ENCODE measurements at places on chromosomes 6 and 20.

- DNase-seq = no peak
These were observed 405.0 kb downstream of the ESR1 start for GRCh38 chr6:152212437-152212836.

DNA sequence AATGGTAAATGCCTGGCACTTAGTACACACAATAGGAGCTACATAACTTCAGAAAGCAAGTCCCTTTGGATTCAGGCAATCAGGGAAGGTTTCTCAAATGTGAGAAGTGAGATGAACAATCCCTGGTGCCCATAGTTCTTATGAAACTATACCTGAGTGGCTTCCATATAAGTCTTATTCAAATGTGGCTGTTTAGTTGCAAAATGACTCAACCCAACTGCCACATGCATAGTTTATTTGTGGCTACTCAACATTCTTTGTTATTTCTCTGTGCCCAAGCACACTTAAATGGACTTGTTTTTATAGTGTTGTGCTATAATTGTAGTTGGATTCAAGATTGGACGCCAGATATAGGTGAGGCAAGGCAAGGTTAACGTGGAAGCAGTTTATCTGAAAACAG, 93.7 kb upstream of the ATXN1 start:
- DNase-seq = no peak

DNA sequence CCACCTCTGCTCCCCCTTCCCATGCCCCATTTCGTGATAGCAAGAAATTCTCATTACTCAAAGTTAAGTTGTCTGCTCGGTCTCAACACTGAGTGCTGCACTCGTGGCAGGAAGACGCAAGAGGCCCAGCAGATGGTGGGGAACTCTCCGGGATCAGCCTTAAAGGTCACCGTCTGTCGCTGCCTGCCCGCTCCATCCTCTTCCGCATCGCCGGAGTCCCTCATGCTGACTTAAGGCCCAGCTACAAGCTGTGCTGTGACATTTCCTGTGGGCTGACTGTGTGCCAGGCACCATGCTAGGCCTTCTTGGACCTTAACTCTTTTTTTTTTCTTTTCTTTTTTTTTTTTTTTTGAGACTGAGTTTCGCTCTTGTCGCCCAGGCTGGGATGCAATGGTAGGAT, 17.8 kb downstream of the GRM4 start:
- no peak for DNase-seq

DNA sequence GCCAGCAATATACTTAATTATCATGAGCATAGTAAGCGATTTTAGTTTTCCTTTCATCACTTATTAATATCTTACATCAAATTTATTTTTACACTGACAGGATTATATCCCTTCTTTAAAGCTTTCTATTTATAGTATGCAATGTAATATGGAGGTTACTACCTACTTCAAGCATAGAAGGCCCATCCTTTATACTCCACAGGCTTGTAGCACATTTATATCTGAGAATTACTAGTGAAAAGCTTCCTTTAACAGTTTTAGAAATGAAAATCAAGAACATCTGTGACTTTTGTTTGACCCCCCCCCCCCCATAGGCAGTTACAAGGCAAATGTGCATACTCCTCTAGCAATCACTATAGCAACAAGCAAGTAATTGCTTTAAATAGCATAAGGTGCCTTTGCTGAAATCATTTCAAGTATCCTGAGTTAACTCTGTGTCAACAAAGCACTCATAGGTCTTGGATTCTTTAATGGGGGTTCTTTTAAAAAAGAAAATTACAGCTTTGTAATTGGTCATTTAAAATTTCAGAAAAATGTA, 917.7 kb downstream of the PHF3 start:
- DNase-seq = no peak

GRCh38 chr20:47029845-47030244, 135.2 kb downstream of the EYA2 start:
- no peak for DNase-seq

DNA sequence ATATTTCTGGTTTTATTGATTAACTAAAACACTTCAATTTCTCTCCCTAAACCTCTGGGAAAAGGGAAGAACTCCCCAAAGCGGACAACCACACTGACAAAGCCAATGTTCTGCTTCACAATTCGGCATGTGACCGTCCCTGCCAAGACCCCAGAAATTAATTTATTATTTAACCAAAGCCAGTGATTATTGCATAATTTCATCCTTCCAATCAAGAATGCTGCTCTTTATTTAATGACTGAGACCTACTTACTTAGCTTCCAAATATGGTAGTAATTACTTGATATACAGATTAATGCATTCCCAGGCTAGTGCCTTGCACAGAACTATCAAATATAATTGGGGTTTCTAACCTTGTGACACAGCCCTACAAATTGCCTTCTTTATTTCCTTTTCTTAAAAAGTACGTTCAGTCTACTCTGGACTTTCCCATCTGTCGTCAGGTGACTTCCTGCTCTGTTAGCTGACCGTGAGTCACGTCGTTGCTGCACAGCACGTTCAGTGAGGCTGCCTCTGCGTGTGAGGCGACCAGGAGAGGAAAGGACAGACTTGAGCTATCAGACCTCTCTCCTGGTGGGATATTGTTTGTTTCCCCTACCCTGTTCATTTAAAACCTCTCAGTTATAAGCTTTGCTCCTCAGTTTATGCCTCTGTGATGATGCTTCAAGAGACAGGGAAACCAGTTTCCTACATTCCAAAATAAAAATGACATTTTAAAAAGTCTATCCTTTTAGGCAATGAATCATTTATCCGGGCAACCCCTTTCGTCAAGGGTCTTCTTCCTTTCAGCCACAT, 55.7 kb upstream of the TNFAIP3 start:
- peak; percentile 76 for DNase-seq

DNA sequence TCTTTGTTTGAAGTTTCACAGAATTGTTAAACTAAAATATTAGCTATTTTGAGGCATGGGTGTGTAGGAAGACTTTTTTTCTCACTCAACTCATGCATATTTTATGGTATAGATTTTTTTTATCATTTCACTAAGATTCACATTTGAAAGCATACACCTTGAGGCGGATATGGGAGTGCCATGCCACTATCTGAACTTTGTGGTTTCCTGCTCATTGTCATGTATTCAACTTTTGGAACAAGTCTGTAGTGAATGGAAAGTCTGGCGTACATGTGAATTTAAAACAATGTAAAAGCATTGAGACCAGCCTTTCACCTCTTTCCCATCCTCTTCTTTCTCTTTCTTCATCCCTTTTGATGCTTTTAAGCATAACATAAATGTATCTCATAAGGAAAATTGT, 147.9 kb downstream of the TPBG start:
- DNase-seq = no peak

- DNase-seq = no peak
These were observed 39.7 kb upstream of the CARMIL1 start for GRCh38 chr6:25239498-25239897.

- DNase-seq = no peak
These were observed 230.2 kb upstream of the PLN start for GRCh38 chr6:118317581-118318563.

DNA sequence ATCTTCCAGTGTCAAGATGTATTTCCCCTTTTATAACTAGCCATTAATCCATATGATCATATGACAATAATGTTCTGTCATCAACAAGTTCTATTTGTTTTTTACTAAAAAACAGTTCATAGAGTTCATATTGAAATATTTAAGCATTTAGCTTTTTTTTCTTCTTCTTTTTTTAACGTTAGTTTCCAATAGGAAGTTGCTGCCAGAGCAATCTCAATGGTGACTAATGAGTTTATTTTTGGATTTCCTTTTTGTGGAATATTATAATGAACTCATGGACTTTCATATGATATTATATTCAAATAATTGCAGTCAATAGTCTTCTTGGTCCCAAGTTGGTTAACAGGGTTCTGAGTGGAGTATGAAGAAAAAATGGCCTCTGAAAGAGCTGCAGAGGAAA, 343.3 kb downstream of the BCKDHB start:
- DNase-seq = no peak

GRCh38 chr6:144319211-144319610, 34.1 kb downstream of the UTRN start:
- DNase-seq = no peak

GRCh38 chr6:74851596-74851995, 354.3 kb downstream of the COL12A1 start:
- DNase-seq = no peak

- no peak for DNase-seq
These were observed at the start of gene B3GAT2 for GRCh38 chr6:70956451-70957283. Gene B3GAT2 (minus strand): TSS chr6:70957060. CDS start chr6:70956429, 631 bp downstream.

GRCh38 chr6:11636121-11636520, 98.6 kb downstream of the TMEM170B start:
- no peak for DNase-seq

- DNase-seq = no peak
These were observed 270.4 kb upstream of the PLCB4 start for GRCh38 chr20:8798505-8798904.

DNA sequence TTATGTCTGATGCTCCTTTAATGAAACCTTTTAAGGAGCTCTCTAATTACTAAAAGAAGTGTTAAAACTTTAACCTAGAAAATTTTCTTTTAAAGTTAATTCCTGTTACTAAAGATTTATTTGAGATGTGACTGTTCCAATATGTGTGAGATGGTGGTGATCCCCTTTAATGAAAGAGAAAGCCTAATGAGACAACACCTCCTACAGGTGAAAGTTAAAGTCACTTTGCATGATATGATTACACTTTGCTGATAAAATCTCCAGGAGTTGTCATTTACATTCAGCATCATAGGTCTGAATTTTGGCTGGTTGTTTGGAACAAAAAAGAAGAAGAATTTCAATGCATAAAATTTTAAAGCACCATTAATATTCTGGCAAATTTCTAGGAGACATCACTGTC, 307.4 kb downstream of the TRDN start:
- DNase-seq = no peak

GRCh38 chr6:10407018-10407673, 7.7 kb downstream of the TFAP2A start:
- no peak for DNase-seq

GRCh38 chr6:106064142-106064541, 22.0 kb upstream of the PRDM1 start:
- no peak for DNase-seq

DNA sequence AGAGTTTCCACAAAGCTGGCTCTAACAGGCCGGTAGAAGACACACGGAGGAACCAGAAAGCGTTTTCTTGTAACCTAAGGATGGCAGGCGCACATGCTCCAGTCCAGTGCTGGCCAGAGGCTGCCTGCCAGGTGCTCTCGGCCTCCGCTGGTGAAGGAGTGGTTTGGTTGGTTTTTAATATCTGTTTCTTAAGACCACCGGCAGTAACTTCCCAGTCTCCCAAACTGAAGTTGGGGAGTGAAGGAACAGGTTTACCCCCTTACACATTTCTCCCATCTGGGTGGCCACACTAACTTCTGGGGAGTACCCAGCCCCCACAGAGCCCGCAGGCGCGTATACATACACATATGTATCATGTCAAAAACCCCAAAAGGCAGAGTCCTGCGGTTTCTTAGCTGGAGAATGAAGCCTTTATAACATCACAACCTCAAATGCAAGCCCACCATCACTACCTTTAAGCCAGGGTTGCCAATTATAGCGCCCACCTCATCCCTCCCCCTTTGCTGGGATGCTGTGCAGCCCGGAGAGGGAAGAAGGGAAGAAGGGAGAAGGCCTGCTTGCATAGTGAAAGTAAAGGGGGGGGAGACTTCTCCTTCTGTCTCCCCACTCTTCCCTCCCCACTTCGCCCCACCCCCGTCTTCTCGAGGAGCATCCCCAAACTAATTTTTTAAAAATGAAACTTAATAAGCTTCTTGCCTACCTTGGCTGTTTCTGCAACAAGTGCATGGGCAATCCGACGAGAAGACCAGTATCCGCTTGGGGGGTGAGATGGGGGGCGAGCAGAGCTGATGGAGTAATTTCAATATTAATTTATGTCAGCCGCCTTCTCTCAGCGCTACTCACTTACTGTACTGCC, 1.0 kb downstream of the TRERF1 start:
- peak; percentile 19 for DNase-seq

DNA sequence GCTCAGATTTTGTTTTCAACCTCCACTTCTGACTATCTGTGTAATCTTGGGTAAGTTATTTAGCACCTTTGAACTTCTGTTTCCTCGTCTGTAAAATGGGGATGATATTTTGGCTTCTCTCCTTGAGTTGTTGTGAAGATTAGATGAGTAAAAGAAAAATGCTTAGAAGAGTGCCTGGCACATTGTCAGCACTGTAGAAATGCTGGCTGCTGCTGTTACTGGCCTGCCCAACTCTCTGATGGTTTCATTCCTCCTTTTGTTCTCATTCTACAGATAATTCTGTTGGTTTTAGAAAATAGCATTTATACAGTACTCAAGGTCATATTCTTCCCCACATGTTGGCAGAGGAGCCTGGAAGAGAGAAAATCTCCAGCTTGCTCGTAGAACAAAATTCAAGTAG, 547.2 kb upstream of the JAG1 start:
- DNase-seq = no peak

GRCh38 chr6:4603856-4604369, 172.3 kb upstream of the CDYL start:
- DNase-seq = no peak

DNA sequence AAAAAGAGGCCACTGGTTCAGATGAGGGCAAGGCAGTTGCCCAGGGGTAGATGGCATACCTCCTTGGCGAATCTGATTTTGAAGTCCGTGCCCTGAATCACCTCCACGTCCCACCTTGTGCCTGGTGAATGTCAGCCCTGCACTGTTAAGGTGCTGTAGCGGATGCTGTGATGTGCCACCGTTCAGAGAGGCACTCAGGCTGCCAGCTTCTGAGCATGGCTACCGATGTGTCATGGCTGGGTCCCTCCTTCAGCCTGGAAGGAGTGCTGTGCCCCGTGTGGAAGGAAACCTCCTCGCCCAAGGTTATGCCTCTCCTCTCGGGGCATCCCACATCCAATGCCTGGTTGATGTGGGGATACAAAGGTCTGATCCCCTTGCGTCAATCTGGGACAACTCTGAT, 43.6 kb downstream of the UST start:
- no peak for DNase-seq

GRCh38 chr6:80145509-80145908, 39.0 kb downstream of the BCKDHB start:
- no peak for DNase-seq

DNA sequence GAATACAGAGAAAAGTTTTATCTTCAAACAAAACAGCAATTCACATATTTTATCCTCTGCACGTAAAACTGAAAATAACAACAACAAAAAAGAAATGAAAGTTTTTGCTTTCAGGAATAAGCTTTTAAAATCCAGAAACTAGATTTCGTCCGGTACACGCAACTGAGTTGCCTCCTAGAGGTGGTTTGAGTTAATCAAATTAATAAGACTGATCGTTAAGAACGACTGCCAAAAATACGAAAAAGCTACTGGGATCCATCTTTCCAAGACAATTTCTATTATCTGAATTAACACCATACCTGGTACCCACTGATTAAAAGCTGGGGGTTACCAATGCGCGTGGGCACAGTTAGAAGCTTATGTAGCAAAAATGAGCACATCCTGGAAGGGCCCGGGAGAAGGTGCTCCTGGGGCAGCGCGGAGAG, 669 bp downstream of the PDCD2 start:
- no peak for DNase-seq

- no peak for DNase-seq
These were observed 50.4 kb upstream of the SEC63 start for GRCh38 chr6:108008363-108008762.

GRCh38 chr6:121175827-121176226, 158.5 kb downstream of the TBC1D32 start:
- DNase-seq = no peak

- no peak for DNase-seq
These were observed 417 bp downstream of the VAPB start for GRCh38 chr20:58389324-58389967.

GRCh38 chr6:165135889-165136288, 173.5 kb downstream of the C6orf118 start:
- DNase-seq = no peak
